ENCODE measurements at places on chromosomes 13 and 19.

DNA sequence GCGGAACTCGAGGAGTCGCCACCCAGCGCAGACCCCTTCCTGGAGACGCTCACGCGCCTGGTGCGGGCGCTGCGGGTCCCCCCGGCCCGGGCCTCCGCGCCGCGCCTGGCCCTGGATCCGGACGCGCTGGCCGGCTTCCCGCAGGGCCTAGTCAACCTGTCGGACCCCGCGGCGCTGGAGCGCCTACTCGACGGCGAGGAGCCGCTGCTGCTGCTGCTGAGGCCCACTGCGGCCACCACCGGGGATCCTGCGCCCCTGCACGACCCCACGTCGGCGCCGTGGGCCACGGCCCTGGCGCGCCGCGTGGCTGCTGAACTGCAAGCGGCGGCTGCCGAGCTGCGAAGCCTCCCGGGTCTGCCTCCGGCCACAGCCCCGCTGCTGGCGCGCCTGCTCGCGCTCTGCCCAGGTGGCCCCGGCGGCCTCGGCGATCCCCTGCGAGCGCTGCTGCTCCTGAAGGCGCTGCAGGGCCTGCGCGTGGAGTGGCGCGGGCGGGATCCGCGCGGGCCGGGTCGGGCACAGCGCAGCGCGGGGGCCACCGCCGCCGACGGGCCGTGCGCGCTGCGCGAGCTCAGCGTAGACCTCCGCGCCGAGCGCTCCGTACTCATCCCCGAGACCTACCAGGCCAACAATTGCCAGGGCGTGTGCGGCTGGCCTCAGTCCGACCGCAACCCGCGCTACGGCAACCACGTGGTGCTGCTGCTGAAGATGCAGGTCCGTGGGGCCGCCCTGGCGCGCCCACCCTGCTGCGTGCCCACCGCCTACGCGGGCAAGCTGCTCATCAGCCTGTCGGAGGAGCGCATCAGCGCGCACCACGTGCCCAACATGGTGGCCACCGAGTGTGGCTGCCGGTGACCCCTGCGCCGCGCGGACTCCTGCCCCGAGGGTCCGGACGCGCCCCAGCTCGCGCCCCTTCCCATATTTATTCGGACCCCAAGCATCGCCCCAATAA is 2.3 kb downstream of the AMH start:
- DNase-seq: no peak

DNA sequence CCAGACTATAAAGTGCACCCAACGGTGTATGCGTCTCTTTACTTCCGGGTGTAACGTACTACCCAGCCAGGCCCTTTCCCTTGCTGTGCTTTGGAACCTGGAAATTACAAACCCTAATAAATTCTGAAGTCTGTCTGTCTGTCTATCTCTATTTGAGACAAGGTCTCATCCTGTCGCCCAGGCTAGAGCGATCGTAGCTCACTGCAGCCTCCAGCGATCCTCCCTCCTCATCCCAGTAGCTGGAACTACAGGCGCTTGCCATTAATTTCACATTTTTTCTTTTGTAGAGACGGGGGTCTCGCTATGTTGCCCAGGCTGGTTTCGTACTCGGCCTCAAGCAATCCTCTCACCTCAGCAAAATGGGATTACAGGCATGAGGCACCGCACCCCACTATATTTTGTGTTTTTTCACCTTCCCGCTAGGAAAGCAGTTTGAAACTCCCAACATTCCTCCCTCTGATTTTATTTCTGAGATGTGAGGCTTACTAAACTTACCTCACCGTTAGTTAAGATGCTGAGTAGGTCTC is 469 bp upstream of the RNF6 start:
- DNase-seq: no peak

DNA sequence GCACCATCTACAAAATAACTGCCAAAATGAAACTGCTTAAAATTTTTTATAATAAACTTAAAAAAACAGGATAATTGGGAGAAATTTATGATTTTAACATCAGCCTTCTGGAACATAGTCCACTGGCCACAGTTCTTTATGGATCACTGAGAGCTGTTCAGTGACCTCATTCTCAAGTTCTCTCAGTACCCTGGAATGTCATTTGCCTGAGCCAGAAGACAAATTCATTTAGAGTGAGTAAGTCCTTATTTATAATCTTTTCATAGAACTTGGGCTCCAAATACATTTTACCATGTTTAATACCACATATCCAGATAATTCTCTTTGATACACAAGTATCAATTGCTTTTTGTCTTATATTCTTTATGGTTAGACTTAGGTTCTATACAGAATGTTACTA is 87.6 kb downstream of the CAB39L start:
- no peak for DNase-seq

DNA sequence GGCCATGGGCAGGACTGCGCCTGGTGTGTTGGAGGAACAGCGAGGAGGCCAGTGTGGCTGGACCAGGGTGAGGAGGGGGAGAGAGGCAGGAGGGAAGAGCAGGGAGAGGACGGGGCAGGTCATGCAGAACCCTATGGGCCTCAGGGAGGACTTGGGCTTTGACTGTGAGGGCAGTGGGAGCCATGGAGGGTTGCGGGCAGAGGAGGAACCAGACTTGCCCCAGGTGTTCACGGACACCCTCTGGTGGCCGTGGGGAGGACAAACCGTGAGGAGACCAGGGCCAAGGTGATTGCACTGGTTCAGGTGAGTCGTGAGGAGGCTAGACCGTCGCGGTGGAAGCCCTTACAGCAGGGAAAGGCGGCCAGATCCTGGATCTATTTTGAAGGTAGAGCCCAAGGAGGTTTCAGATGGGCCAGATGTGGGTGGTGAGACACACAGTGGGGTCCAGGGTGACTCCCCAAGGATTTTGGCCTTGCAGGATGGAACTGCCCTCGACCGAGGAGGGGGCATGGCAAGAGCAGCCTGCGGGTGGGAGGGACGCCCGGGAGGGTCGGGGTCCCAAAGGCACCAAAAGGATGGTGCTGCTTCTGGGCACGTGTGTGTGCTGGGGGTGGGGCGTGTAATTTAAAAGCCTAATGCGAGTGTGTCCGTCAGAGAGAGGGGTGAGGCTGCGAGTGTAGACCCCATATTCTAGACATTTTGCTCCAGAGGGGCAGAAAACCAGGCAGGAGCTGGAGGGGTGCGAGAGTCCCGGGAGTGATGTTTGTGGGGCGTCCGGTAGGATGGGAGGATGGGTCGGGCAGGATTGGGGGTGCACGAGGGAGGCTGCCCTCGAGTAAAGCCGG is 2.7 kb upstream of the REXO1 start:
- DNase-seq: no peak

- peak; percentile 100 for DNase-seq
Observed at GRCh38 chr19:44891016-44891882, at the start of gene TOMM40. Gene TOMM40, plus strand, starts transcription at chr19:44891254. Its CDS starts 162 bp downstream, at chr19:44891416.

- DNase-seq: no peak
Observed at GRCh38 chr13:20206065-20206697, 13.4 kb upstream of the GJB2 start.

DNA sequence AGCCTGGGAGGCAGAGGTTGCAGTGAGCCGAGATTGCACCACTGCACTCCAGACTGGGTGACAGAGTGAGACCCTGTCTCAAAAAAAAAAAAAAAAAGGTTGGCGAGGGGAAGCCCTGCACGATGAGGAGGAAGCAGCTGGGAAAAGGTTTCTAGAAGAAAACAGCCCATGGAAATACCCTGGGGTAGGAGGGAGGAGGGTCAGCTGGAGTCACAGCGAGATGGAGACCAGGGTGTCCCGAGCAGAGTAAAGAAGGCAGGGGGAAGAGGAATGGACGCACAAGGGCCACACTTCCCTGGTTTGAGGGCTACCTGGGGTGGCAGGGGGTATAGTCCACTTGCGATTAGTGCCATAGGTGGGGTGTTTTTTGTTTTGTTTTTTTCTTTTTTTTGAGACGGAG is 6.4 kb downstream of the KANK3 start:
- DNase-seq: no peak

DNA sequence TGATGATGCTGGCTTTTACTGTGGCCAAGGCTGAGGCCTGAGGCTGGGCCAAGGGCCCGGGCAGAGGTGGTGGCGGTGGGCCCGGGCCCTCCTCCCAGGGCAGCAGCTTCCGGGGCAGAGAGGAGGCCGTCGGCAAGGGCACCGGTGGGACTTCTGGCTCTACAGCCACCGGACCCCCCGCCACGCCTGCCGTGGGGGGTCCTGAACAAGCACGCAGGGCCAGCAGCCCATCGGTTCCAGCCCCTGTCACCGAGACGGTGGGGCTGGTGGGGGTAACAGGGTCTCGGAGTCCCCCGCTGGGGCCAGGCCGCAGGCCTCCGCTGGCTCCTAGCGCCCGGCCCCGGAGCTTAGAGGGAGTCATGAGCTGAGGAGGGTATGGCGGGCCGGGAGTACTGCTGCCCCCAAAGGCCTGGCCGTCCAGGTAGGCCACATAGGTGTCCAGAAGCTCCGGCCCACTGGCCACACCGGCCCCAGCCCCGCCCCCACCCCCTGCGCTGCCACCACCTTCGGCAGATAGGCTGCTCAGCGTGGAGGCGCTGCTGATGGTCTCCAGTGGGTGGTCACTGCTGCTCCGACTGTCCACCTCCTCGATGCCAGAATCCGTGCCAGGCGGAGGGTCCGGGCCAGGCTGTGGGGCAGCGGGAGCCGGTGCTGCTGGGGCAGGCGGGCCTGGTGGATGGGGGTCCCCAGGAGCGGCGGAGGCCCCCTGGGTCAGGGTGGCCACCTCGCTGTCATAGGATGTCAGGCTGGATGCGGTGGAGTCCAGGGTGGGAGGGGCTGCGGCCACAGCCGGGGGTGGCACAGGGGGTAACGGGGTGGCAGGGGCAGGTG is 17.3 kb downstream of the C19orf81 start:
- DNase-seq: no peak

GRCh38 chr13:30403456-30403855 is 18.8 kb upstream of the UBE2L5 start:
- no peak for DNase-seq

DNA sequence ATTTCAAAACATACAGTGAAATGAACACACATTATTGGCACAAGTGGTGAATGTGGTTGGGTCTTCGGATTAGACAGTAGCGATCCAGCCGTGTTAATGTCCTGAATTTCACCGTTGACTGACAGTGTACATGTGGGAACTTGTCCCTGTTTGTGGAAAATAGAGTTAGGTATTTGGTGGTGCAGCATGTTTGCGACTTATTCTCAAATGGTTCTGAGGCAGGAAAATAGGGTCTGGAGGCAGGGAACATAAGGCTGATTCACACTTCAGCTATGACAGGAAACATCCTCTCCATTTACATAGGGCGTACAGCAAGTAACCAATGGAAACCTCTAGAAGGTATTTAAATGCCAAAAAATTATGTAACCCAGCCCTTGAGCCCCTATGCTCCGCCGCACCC is 4.2 kb downstream of the LGALS7B start:
- no peak for DNase-seq

DNA sequence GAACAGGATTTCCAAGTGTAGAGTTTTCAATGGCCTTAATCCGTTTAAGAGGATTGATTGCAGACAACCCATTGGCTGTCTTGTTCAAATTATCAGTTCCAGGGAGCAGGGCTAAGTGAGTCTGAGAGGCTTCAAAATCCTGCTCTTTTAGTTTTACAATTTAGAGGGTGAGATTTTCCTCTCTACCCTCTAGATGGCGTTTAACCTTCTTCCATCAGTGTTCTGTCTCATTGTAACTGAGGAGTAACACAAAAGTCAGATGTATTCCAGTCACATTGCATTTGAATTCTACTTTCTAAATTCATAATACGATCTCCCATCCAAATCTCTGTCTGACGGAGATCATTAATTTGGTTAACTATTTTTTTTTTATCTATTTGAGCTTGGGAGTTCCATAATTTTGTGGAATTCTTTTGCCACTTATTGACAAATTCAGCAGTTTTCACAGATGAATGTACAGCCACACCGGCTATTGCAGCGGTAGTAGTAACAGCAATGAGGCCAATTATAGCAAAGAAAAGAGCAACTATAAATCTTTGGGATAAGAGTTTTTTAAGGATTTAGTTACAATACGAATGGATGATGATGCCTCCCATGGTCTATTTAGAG is 7.8 kb upstream of the C19orf84 start:
- no peak for DNase-seq

- DNase-seq: no peak
Observed at GRCh38 chr13:41939398-41939797, 21.5 kb downstream of the VWA8 start.

GRCh38 chr13:98262292-98262691 is 85.2 kb upstream of the RNF113B start:
- no peak for DNase-seq

GRCh38 chr19:10543420-10544241 is at the start of gene ATG4D:
Gene ATG4D, plus strand, starts transcription at chr19:10543904. Its CDS starts 187 bp downstream, at chr19:10544091.
- DNase-seq: peak; percentile 34

DNA sequence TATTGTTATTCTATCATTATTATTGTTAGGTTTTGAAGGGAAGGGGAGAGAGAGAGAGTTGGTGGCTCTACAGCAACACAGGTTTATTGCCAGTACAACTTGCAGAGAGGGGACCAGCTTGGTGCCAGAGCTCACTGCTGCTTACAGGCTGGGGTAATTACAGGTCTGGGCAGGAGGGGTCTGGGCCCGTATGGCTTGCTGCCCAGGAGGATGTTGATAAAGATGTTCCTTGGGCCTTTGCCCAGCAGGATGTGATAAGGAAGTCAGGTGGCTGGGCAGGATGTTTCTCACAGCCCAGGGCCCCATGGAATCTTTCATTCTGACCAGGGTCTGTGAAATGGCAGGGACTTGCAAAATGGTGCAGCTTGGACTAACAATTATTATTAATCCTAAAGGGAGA is 64.2 kb upstream of the ZNF599 start:
- no peak for DNase-seq

- DNase-seq: no peak
Observed at GRCh38 chr13:31869582-31869981, 130.3 kb downstream of the RXFP2 start.

DNA sequence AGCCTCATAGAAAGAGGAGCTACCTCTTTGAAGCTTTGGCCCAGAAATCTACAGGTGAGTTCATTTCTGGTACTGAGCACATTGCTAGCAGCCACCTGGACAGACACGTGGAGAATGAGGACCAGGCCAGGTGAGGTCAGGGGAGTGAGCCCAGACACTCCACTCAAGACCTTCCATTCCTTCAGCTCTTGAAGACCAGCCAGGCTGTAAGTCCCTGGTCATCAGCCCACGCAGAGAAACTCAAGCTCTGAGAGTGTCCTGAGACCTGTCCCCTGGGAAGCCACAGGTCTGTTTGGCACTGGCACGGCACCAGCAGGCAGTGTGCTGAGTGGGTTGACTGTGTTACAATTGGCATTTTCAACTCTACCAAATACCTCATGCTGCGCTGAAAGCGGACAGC is 27.4 kb downstream of the C13orf42 start:
- DNase-seq: no peak

- no peak for DNase-seq
Observed at GRCh38 chr13:74661851-74662250, 527.6 kb upstream of the KLF12 start.

DNA sequence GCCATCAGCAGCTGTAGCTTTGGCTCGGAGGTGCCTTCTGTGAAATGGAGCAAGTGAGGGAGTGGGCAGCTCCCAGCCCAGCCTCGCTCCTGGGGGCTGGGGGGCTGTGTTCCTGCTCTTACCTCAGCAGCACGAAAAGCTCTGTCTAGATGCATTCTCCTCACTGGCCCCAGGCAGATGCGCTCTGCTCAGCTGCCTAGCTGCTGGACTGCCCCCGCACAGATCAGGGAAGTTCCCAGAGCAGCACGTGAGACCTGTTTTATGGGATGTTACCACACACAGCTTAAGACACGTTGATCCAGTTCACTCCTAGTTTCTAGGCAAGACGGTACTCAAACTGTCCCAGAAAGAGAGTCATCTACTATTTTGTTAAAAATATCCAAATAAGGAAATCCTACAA is 13.6 kb downstream of the LCP1 start:
- DNase-seq: no peak

Measured in NCI-H1417 treated with DMSO at 0.1 percent for 48 hours (cell line).